ENCODE measurements at places on chromosomes 5 and 9. TPM values are rescaled to one million over a fixed set of nuclear protein-coding genes. Genes with fewer than 3 reads are reported as not detected.
A peak's percentile ranks its signal among the peaks of the same experiment; 100 is the strongest.

DNA sequence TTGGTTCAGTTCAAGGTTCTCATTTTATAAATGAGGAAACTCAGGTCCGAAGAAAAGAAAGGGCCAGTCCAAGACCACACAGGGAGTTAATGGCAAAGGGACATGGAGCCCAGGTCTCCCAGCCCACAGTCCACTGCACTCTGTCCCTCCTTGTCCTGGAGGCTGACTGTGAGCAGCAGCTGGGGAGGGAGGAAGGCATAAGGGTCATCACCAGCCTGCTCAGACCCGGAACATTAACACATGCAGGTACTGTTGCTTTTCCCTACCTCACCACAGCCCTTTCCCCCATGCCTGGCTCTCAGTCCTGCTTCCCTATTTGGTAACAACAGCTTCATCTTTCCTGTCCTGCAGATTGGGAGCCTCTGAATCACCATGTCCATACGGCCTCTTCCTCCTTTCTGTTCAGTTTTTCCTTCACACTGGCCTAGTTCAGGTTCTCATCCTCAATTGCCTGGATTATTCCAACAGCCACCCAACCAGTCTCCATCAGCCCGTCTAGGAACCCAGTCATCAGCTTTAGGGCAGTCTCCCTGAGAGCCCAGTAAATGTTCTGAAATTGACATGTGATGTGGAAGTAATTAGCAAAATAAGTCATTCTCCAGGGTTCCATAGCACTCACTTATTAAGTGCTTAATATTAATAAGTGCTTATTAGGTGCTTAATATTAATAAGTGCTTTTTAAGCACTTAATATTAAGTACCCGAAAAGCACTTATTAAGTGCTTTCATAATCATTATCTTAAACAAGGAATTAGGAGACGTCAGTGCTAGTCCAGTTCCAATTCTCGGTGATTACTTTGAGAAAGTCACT lies 4.3 kb downstream of the GPX3 start:
- DNase-seq, result no peak

- DNase-seq, result no peak
These were observed 5.0 kb downstream of the NCBP1 start for GRCh38 chr9:97638666-97639065.

- no peak for DNase-seq
These were observed 160.5 kb upstream of the MSX2 start for GRCh38 chr5:174563899-174564298.

DNA sequence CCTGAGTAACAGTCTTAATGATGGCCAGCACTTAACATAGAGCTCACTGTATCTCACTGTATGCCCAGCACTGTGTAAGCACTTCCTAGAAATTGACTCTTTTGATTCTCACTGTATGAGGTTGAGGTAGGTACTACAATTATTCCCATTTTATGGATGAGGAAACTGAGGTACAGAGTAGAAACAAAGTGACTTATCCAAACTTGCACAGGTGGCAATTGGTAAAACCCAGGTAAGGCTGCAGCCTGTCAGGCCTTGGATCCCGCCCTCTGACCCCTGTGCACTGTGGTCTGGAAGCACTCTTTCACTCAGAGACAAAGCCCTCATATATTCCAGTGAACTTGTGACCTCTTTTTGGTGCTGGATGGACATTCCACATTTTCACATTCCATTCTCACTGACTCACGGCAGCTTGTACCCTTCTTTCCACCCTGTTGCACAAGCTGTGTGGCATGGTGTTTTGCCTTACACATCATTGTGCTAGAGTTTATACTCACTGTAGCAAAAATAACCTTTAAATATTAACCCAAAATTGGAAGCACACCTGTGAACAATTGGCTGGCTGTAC lies 21.7 kb downstream of the ANKRD55 start:
- DNase-seq, result no peak

GRCh38 chr9:121234832-121235161 lies 33.1 kb upstream of the RAB14 start:
- no peak for DNase-seq

- no peak for DNase-seq
These were observed 127.6 kb downstream of the RFX3 start for GRCh38 chr9:3398232-3398648.

- no peak for DNase-seq
These were observed 23.9 kb downstream of the SECISBP2 start for GRCh38 chr9:89342213-89342612.

DNA sequence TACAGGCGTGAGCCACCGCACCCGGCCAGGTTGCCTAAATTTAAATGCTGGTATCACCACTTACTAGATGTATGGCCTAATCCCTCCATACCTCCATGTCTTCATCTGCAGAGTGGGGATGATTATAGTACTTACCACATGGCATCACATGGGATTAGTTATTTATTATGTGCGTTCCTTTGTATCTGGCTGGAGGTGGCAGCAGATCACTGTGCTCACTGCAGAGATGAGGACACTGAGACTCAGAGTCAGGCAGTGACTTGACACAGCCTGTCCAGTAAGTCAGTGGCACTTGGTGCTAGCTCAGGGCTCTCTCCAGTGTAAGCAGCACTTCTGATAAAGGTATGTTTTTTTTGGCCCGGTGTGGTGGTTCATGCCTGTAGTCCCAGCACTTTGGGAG lies 38.4 kb upstream of the HAND1 start:
- no peak for DNase-seq

GRCh38 chr5:134938030-134938429 lies 29.7 kb upstream of the CATSPER3 start:
- DNase-seq, result no peak

Gene DRD1
- total RNA-seq, result not detected

Gene ZFP2
- 2.7 TPM for total RNA-seq

DNA sequence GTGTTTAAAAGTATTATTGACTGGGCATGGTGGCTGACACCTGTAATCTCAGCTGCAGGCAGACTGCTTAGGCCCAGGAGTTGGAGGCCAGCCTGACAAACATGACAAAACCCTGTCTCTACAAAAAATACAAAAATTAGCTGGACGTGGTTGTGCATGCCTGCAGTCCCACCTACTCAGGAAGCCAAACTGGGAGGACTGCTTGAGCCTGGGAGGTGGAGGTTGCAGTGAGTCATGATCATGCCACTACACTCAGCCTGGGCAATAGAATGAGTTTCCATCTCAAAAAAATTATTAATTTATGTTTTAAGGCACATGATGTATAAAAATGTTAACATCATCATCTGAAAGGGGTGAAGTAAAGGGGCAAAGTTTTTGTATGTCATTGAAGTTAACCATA lies 49.7 kb upstream of the FNIP1 start:
- no peak for DNase-seq

- no peak for DNase-seq
These were observed 270.4 kb upstream of the TUT7 start for GRCh38 chr9:86624630-86625029.

DNA sequence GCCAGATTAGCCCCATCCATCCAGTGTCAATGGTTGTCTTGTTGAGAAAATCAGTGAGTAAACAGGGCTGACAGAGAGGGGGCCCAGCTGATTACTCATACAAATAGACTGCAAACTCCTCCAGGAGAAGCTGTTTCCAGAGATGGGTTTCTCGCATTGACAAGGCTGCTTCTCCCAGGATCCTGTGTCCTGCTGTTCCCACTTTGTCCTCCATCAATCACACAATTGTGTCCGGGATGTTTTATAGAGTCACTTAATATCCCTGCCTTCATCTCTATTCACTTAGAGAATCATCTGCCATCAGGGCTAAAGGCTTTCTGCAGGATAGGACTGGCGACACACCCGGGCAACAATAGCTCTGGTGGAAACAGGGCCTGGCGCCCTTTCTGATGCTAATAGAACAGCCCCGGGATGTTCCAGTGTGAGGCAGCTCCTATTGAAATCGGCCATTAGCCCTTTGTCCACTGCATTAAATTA lies 71.7 kb upstream of the TBCA start:
- DNase-seq, result no peak

GRCh38 chr5:142186857-142187594 lies 78.4 kb downstream of the NDFIP1 start:
- DNase-seq, result no peak

Gene NOP16
- 6.5 TPM for total RNA-seq

DNA sequence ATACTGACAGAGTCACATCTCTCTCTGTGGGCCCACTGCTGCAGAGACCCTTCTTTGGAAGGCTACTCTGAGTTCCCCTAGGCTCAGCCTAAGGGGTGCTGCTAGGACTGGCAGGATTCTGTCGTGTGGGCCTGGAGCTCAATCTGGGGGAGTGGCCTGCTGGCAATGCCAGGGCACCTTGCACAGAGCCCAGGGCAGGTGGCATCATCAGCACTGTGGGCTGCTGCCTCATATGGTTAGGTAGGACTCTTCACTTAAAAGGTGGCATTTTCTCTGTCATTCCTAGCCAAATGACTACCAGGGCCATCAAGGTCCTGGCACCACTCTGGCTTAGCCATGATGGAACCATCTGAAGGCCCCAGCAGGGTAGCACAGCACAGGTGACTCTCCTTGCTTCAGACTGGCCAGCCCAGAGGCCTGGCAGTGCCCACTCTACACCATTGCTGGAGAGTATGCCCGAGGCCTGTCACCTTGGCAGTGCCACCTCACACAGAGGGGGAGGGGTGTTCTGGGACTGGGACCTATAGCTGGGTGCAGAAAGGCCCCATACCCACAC lies 21.9 kb downstream of the PITX1 start:
- no peak for DNase-seq

DNA sequence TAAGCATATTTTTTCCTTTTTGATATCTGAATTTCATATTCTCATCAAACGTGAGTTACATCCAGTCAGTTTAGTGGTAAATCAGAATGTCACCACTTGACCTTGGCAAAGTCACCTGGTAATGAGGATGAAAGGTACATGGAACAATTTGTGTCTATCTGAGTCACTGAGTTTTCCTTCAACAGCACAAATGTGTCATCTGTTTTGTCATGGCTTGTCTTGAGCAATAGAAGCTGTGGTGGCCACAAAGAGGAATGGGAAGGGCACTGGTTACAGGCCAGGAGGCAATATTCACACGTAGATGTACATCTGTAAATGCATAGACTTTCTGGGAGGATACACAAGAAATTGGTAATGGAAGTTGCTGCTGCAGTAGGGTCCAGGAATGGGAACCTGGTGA lies 8.4 kb upstream of the ZNF474 start:
- no peak for DNase-seq

Gene DNAH5
- 0.21 TPM for total RNA-seq

- DNase-seq, result peak; percentile 32
These were observed 94.8 kb downstream of the ARRDC3 start for GRCh38 chr5:91288118-91288916.

DNA sequence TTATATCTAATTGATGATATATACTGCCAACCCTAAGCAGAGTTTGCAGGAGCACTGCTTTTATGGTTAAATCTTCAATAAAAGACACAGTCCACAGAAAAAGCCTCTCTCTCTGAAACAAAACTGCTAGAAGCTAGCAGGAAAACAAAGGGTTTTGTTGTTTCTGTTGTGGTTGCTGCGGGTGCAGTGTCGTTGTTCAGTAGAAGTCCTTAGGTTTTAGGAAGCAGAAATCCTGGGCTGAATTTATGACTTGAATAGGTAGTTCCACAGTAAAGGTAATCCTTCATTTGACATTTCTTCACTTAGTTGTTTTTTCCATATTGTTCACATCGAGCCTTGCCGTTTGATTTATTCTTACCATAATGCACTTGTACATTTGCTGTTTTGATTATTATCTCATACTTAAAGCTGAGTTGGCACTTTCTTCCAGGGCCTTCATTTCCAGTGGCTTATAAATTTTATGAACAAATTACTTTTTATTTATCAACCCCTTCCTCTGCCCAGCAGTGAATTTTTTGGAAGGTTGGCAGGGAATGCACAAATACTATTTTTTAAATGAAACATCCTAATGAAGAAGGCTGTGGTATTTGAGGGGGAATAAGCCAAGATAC lies 209.6 kb upstream of the SLC30A5 start:
- DNase-seq, result no peak

- no peak for DNase-seq
These were observed 193.6 kb upstream of the SMC2 start for GRCh38 chr9:103900466-103900865.

Gene SLCO6A1
- total RNA-seq, result not detected

DNA sequence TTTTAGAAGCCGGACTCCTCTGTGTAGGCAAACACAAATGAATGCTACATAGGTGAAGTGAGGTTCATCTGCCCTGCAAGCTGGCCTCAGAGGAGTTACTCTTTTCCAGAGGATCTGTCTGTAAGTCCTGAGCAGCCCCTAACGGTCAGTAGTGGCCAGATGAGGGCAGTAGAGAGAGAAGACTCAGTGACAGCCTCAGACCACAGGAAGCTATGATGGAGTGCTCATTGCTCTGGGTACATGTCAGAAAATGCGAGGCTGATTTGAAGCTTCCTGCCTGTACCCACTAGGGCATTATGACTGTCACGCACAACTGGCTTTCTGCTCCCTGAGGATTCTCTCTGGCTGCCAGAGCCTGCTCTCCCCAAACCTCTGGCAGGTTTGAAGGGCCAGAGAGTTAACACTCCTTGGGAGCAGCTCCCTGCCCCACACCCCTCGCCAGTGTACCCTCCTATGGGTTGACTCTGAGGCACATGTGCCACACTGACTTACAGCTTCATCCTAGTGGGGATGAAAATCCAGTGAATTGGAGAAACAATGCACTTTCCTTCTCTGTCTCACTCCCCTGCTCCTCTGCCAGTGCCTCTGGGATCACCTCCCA lies 141.5 kb downstream of the GABRG2 start:
- DNase-seq, result peak; percentile 41

DNA sequence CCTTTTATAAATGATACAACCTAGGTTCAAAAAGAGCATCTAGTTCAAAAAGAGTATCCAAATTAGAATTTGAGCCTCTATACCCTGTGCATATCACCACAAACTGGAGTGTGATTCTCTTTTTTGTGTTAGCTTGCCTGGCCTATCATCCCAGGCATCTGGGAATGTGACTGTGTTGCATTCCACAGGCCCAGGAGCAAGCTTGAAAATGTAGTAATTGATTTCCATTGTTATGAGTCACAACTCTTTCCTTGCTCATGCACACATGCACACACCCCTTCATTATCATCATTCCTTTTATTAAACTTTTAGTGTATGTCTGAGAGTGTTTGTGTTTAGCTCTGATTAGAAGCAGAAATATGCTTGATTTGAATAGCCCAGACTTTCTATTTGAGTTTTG lies 75.2 kb downstream of the FCHO2 start:
- DNase-seq, result no peak

DNA sequence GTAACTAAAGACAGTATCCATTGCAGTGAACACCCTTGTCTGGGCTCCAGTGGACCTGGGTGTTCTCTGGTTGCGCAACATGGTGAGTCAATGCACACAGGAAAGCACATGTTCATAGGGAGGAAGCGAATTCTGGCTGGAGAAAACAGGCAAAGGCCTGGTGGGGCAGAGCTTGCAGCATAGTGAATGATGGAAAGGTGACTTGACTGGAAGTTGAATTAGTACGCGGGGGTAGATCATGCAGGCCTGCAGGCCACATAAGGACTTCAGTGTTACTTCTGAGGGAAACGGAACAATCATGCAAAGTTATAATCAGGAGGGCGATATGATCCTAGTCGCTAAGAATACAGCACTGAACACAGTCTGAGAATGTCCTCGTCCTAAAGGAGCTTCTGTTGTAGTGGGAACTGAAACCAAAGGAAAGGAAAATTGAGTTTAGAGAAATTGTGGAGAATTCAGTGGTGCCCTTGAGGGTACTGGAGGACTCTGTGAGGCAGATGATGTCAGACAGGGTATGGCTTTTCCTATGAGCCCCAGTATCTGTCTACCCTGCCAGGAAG lies 71.9 kb upstream of the RANBP3L start:
- peak; percentile 89 for DNase-seq
